ENCODE measurements at places on chromosomes 11 and 22. TPM values are rescaled to one million over a fixed set of nuclear protein-coding genes. Genes with fewer than 3 reads are reported as not detected.

OR8G5 gene
- total RNA-seq, result not detected

KIAA0930 gene
- total RNA-seq, result 63.4 TPM

DNA sequence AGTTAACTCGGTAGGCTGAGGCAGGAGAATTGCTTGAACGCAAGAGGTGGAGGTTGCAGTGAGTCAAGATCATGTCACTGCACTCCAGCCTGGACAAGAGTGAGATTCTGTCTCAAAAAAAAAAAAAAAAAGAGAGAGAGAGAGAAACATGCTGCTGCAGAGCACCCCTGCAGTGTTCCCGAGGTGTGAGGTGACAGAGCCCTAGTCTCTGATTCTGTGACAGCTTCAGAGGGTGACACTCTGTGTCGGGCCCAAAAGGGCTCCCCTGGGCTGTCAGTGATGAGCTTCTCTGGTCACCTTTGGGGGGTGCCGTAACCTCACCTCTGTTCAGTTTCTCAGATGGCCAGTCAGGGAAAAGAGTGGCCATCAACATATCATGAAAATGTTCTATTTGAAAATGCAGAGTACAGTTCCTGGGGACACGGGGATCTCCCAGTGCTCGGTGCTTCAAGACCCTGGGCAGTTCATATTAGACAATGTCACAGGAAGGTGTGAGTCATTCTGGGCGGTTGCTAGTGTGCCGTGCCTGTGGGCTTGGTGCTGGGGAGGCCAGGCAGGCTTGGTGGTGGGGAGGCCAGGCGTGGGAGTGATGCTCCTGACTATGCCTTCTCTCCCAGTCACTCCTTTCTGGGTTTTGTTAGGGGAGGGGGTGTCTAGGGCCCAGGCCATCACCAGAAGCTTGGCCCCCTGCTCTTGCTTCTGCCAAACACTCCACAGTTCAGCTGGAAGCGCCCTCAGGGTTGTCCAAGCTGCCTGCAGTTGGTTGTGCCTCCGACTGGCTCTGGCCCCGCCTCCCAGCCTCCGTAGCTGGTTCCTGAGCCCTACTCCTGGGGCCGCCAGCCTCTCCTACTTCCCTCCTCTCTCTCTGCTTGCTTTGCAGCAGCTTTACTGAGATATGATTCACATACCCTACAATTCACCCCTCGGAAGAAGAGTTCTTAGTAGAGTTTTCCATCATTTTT is 52.5 kb upstream of the CLDN5 start:
- peaks cover 22% of the 10 kb centered on the region for H3K4me1 ChIP-seq
- peak overlapping the region; percentile 25 for H3K27ac ChIP-seq
- DNase-seq, result peak; percentile 61
- no peaks in the 10 kb centered on the region for H3K36me3 ChIP-seq
- H3K4me3 ChIP-seq, result no peak overlapping the region

DNA sequence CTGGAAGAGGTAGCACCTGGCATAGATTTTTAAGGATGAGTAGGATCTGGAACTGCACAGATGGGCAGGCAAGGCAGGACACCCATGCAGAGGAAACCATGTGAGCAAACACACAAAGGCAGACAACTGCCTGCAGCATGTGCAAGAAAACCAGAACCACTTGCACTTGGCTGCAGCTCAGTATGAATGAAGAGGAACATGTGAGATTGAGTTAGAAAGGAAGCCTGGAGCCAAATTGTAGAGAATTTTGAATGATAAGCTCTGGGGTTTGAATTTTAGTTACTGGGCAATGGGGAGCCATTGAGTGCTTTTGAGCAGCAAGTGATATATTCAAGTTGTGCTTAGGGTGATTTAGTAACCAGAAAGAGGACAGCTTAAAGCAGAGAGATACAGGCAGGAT is 583.4 kb downstream of the SOX6 start:
- H3K27me3 ChIP-seq, result peaks cover 28% of the 10 kb centered on the region
- DNase-seq, result no peak
- H3K36me3 ChIP-seq, result no peaks in the 10 kb centered on the region
- no peak overlapping the region for H3K27ac ChIP-seq
- H3K4me1 ChIP-seq, result no peaks in the 10 kb centered on the region
- H3K4me3 ChIP-seq, result no peak overlapping the region

- H3K36me3 ChIP-seq, result no peaks in the 10 kb centered on the region
- H3K27me3 ChIP-seq, result no peaks in the 10 kb centered on the region
- no peak overlapping the region for H3K27ac ChIP-seq
- DNase-seq, result no peak
- no peaks in the 10 kb centered on the region for H3K4me1 ChIP-seq
- H3K4me3 ChIP-seq, result no peak overlapping the region
These were observed 191.4 kb downstream of the ARHGAP42 start for GRCh38 chr11:100878474-100878873.

IL18 gene
- 189 TPM for total RNA-seq

DNA sequence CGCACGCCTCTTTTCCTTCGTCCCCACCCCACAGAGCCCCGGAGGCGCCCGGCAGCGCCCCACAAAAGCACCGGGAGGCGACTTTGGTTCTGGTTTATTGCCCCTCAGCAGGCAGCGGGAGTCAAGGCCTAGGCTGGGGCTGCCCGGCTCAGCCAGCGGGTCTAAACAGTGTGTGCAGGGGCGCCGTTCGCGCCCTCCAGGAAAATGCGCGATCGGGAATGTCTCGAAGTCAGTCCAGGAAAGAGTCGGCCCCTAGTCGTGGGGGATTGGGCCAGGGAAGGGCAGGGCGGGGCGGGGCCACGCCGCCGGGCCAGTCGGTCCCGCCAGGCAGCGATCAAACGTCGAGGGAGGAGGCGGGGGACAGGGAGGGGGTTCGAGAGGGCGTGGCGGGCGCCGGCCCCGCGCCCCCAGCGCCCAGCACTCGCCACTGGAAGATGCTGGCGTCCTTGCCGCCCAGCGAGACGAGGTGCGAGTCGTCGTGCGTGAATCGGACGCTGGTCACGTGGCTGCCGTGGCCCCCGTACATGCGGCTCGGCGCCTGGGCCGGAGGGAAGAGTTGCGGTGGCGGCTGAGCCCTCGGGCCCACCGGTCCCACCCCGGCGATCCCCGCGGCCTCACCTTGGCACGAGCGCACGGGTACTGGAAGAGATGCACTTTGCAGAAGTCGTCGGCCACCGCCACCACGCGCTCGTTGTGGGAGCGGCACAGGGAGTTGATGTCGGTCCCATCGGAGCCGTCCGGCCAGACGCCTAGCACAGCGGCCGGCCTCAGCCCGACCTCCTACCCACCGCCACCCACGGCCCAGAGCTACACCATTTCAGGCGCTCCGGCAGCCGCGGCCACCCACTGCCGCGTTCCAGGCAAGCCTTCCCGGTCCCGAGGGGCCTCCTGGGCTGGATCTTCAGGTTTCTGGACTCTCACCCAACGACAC is 741 bp upstream of the MTA2 start:
- DNase-seq, result no peak
- no peaks in the 10 kb centered on the region for H3K27me3 ChIP-seq
- H3K27ac ChIP-seq, result peak overlapping the region; percentile 96

GRCh38 chr11:24886880-24887619 is 390.2 kb downstream of the LUZP2 start:
- no peaks in the 10 kb centered on the region for H3K27me3 ChIP-seq
- H3K36me3 ChIP-seq, result no peaks in the 10 kb centered on the region
- H3K4me3 ChIP-seq, result no peak overlapping the region

DENND5A gene
- total RNA-seq, result 61.1 TPM

C1QTNF4 gene
- total RNA-seq, result 0.42 TPM

TRPM5 gene
- not detected for total RNA-seq

GRCh38 chr11:23284631-23285030 is 424.4 kb upstream of the CCDC179 start:
- no peaks in the 10 kb centered on the region for H3K27me3 ChIP-seq
- H3K4me1 ChIP-seq, result no peaks in the 10 kb centered on the region
- H3K36me3 ChIP-seq, result no peaks in the 10 kb centered on the region
- H3K27ac ChIP-seq, result no peak overlapping the region

GRCh38 chr11:5283086-5283485 is 13.3 kb upstream of the HBE1 start:
- H3K4me3 ChIP-seq, result no peak overlapping the region
- no peak overlapping the region for H3K27ac ChIP-seq

MPPED2 gene
- not detected for total RNA-seq

GRCh38 chr11:122786896-122787295 is 51.4 kb upstream of the CRTAM start:
- H3K4me3 ChIP-seq, result no peak overlapping the region
- no peak for DNase-seq
- no peaks in the 10 kb centered on the region for H3K27me3 ChIP-seq
- H3K27ac ChIP-seq, result no peak overlapping the region
- H3K36me3 ChIP-seq, result peaks cover 7% of the 10 kb centered on the region

DNA sequence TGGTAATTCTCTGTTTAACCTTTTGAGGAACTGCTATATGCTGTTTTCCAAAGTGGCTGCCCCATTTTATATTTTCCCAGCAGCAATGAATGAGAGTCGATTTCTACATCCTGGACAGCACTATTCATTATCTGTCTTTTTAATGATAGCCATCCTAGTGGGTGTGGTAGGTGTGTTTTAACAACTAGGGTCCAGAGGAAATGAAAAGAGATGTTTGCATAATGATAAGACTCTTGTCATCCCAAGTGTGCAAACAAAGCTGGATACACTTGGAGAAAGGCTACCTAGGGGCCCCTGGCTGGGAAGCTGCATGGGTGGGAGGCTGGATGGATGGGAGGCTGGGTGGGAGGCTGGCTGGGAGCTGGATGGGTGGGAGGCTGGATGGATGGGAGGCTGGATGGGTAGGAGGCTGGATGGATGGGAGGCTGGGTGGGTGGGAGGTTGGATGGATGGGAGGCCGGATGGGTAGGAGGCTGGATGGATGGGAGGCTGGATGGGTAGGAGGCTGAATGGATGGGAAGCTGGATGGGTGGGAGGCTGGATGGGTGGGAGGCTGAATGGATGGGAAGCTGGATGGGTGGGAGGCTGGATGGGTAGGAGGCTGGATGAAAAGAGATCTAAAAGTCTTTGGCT is 158.0 kb downstream of the DSCAML1 start:
- peaks cover 96% of the 10 kb centered on the region for H3K27me3 ChIP-seq
- peaks cover 8% of the 10 kb centered on the region for H3K4me1 ChIP-seq
- H3K36me3 ChIP-seq, result no peaks in the 10 kb centered on the region
- no peak overlapping the region for H3K4me3 ChIP-seq
- no peak for DNase-seq
- H3K27ac ChIP-seq, result no peak overlapping the region

DNA sequence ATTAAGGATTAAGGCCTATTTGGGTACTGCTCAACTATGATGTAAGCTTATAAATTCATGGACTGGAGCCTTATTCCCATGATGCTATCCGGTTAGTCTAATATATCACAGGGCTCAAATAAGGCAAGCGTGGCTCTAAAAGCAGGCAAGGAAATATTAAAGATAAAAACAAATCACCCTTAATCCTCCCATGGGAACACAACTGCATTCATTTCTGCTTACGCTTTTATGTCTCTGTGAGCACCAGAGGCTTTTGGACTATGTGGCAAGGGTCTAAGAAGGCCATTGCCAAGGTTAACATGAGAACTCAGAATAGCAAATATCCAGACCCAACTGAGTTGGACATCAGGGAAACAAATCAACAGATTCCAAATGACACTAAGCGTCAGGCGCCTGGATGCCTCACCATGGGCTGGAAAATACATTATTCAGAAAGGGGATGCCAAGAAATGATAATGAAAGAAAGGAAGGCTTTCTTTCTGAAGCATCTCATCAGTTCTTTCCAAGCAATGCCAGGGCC is 138.1 kb downstream of the SLC1A2 start:
- DNase-seq, result no peak
- H3K36me3 ChIP-seq, result peaks cover 5% of the 10 kb centered on the region
- H3K4me3 ChIP-seq, result no peak overlapping the region
- H3K27me3 ChIP-seq, result no peaks in the 10 kb centered on the region
- H3K27ac ChIP-seq, result no peak overlapping the region

DNA sequence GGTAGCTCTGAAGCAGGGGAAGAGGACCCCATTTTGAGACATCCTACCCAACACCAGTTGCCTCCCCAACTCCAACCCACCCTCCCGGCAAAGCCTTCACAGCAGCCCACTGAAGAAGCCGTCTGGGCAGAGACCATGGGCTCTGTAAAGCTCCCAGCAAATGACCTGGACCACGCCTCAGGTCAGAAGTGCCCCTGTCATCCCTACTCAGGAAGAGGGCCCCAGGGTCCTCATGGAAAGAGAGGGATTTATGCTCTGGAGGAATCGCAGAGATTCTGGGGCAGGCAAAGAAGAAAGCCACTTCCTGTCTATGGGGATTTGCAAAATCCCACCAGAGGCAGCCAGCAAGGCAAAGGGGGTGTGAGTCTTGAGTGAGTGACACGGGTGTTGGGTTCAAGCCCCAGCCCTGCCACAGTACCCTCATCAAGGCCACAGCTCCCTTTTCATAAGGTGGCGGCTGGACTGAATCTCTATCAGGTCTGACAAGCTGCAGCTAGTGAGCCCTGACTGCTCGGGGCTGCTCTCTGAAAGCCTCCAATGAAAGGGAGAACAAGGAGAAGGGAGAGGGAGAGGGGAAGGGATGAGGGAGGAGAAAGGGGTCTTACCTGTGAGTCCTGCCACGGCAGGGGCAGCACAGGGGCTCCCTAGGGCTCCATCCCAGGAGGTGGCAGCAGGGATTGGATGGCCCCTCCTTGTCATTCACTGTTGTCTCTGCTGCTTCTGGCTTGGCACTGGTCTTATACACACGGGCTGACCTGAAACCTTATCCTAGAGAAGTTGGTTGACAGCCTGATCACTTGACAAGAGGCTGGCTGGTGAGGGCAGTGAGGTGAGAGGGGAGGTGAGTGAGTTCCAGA is at the start of gene UCP3:
Gene UCP3 (minus strand): TSS at position 713 of the 857 bp plus-strand sequence. CDS start 2,043 bp downstream, outside the sequence.
- peaks cover 6% of the 10 kb centered on the region for H3K36me3 ChIP-seq
- H3K4me3 ChIP-seq, result no peak within 1 kb of the TSS
- DNase-seq, result no peak
- H3K4me1 ChIP-seq, result no peaks in the 10 kb centered on the region
- H3K27ac ChIP-seq, result no peak within 1 kb of the TSS

DNA sequence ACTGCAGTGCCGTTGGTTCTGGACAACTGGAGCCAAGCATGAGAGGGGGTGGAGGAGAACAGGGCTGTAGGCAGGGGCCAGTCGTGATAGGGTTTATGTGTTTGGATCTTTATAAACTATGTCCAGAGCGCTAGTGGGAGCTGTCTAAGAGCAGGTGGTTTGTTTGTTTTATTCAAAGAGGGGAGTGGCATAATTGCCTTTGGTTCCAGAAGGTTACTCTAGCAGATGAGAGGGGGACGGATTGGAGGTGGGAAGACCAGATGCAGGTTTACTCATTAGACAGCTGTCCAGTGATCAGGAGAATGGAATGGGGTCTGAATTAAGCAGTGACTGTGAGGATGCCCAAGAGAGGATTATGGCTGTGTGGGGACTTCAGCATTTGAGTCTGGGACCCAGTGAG is 109.3 kb upstream of the TBCEL start:
- no peak overlapping the region for H3K4me3 ChIP-seq
- no peak overlapping the region for H3K27ac ChIP-seq
- no peak for DNase-seq

VPS51 gene
- total RNA-seq, result 77.0 TPM

- H3K27ac ChIP-seq, result no peak overlapping the region
- H3K4me1 ChIP-seq, result no peaks in the 10 kb centered on the region
- H3K4me3 ChIP-seq, result no peak overlapping the region
- H3K27me3 ChIP-seq, result no peaks in the 10 kb centered on the region
- no peak for DNase-seq
These were observed 5.1 kb upstream of the PDGFD start for GRCh38 chr11:104169091-104169490.

RIMBP3B gene
- not detected for total RNA-seq
